ENCODE measurements at places on chromosomes 16 and 17.
A peak's percentile ranks its signal among the peaks of the same experiment; 100 is the strongest.

- no peak for DNase-seq
Measured at GRCh38 chr16:71288570-71288889, 672 bp downstream of the CMTR2 start.

DNA sequence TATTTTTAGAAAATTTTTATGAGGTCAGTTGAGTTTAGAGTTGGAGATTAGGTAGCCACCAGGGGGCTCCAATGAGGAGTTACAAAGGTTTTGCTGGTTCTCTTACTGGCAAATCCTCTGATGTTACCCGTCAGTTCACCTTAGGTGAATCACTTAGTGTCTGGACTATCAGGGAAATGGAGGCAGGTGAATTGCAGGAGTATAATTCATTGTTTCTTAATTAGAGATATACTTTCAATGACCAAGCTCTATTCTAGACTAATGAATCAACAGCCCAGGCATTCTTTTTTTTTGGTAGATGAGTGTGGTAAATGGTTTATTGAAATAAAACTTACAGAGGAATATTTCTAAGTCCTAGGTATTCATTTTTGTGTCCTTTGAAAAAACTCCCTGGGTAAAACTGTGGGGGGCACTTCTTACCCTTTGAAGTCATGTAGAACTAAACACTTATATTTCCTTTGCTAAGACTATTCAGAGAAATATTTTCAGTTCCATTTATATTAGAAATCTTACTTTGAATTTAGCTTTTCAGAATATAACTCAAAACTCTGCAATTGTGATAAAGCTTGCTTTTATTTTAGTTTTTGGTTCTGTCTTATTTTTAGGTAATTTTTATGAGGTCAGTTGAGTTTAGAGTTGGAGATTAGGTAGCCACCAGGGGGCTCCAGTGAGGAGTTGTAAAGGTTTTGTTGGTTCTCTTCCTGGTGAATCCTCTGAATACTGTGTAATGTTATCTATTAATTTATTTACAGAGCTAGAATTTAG is 17.7 kb downstream of the PSMD11 start:
- peak; percentile 30 for DNase-seq

- DNase-seq = no peak
Measured at GRCh38 chr16:64440421-64440831, 681.4 kb downstream of the CDH11 start.

DNA sequence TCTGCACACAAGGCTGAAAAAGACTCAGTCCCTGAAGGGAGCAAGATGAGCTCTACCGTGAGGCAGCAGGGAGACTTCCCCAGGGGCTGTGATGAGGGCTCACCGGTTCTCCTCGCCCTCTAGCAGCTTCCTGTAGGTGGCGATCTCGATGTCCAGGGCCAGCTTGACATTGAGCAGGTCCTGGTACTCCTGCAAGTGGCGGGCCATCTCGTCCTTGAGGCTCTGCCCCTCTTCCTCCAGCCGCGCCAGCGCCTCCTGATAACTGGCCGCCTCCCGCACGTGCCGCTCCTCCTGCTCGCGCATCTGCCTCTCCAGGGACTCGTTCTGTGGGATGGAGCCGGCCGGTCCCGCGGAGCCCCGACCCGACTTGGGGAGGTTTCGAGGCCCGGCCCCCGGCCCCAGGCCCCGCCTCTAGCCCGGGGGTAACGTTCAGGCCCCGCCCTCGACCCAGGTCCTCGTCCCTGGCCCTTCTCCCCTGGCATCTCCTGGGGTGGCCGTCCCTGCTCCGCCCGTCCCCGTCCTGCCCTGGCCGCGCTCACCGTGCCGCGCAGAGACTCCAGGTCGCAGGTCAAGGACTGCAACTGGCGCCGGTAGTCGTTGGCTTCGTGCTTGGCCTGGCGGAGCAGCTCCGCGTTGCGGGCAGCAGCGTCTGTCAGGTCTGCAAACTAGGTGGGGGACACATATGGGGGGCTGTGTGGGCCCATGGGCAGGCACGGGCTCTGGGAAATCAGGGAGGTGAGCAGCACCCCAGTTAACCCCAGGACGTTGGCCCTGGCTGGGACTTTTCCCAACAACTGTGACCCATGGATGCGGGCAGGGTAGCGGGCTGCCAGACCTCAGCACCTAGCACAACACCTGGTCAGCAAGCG is 3.9 kb downstream of the GFAP start:
- DNase-seq = peak; percentile 13

GRCh38 chr17:78759203-78759968 is 22.7 kb downstream of the CYTH1 start:
- DNase-seq = peak; percentile 67

- no peak for DNase-seq
Measured at GRCh38 chr16:4214215-4214621, 27.7 kb downstream of the SRL start.

- DNase-seq = no peak
Measured at GRCh38 chr16:11536104-11536866, 50.4 kb downstream of the LITAF start.

DNA sequence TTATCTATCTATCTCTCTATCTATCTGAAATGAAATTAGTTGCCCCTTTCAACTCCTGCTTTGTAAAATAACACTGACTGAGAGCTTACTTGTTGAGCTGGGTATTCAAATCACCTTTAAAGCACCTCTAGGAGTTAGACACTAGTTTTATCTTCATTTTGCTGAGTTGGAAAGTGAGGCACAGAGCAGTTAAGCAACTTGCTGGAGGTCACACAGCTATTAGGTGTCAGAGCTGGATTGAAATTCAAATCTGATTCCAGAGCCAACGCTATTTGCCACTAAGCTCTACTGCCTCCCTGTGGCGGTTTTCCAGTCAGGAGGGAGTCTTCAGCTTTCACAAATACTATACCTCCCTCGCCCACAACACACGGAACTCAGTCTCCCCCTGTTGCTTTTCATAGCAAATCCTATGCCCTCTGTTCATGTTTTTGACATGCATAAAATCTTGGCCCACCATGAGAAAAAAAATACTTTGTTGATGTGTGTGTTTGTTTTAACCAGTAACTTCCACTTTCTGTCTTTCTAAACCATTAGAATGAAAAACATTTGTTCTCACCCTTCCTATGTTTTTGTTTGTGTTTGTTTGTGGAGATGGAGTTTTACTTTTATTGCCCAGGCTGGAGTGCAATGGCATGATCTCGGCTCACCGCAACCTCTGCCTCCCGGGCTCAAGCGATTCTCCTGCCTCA is 74.8 kb upstream of the SMURF2 start:
- peak; percentile 9 for DNase-seq

- DNase-seq = no peak
Measured at GRCh38 chr17:75341784-75342486, 52.7 kb upstream of the SLC25A19 start.

DNA sequence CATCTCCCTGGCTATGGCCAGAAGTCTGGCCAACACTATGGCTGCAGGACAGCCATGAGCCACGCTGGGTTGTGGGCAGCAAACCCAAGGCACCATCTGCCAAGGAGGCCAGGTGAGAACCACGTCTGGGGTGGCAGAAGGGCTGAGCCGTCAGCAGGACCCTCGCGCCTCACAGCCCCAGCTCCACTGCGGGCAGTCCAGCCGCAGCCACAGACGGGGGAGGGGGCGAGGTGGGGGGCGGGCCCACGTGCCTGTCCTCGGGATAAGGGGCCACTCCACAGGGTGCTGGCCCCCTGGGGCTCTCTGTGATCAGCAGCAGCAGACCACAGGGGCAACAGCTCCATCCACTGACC is 6.5 kb upstream of the BAIAP2 start:
- DNase-seq = no peak

- peak; percentile 49 for DNase-seq
Measured at GRCh38 chr16:87635541-87636049, 33.3 kb downstream of the JPH3 start.

DNA sequence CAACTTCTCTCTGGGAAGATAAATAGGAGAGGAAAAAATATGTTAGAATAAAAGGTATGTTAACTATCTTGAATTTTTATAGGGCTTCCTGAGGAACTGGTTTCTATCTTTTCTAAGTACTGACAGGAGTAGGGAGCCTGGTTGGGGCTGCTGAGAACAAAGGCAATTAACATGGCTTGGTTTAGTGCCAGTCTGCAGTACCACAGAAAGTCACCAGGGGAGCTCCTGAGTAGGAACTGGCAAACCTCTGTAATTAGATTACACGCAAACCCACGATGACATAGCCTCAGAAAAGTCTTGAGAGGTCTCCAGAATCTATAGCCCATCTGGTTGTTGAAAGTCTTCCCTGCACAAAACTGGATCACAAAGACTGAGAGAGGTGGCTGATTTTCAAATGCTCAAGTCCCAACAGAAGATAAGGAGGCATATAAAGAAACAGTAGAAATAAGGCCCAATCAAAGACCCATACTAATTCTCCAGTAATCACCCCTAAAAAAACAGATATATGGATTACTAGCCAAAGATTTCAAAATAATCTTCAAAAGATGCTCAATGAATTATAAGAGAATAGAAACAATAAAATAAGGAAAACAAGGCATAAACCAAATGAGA is 11.7 kb upstream of the CNTNAP4 start:
- DNase-seq = no peak

DNA sequence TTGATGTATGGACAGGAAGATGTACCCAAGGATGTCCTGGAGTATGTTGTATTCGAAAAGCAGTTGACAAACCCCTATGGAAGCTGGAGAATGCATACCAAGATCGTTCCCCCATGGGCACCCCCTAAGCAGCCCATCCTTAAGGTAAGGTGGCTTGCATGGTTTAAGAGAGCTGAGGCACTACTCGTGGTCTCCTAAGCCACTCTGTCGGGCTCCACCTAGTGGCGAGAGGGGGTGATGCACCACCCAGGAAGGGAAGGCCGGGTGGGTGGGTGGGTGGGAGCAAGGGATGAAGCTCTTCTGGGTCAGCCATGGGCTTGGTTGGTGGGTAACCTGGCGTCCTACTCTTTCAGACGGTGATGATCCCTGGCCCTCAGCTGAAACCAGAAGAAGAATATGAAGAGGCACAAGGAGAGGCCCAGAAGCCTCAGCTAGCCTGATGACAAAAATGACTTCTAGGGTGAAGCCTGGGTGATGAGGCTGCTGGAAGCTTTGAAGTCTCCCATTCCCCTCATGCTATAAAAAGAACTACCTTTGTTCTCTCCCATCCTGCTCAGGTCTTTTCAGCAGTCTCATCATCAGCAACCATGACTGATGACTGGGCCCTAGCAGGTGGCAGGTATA is 21.5 kb downstream of the GPR179 start:
- DNase-seq = peak; percentile 47
